Activated CD4-positive, alpha-beta memory T cell treated with anti-CD3 and anti-CD28 coated beads, Interleukin-2, amount 10 ng/mL, durations not matched to agents 7 days and 5 days (primary cell): ENCODE measurements at places on chromosomes 16 and 17. TPM values are rescaled to one million over a fixed set of nuclear protein-coding genes. Genes with fewer than 3 reads are reported as not detected.

- H3K27ac ChIP-seq, result no peak overlapping the region
- no peaks in the 10 kb centered on the region for H3K4me1 ChIP-seq
- no peak for DNase-seq
- no peaks in the 10 kb centered on the region for H3K36me3 ChIP-seq
- H3K4me3 ChIP-seq, result no peak overlapping the region
These were observed 94.6 kb upstream of the SALL1 start for GRCh38 chr16:51245658-51245995.

- no peak overlapping the region for H3K27ac ChIP-seq
- no peak for DNase-seq
- H3K27me3 ChIP-seq, result peaks cover 22% of the 10 kb centered on the region
- H3K36me3 ChIP-seq, result no peaks in the 10 kb centered on the region
These were observed 2.0 kb downstream of the PRSS33 start for GRCh38 chr16:2785101-2785991.

GRCh38 chr16:69349536-69349935, 2.0 kb downstream of the TMED6 start:
- H3K4me3 ChIP-seq, result no peak overlapping the region
- DNase-seq, result no peak
- H3K27me3 ChIP-seq, result no peaks in the 10 kb centered on the region
- peaks cover 20% of the 10 kb centered on the region for H3K36me3 ChIP-seq
- H3K4me1 ChIP-seq, result peaks cover 13% of the 10 kb centered on the region
- H3K27ac ChIP-seq, result no peak overlapping the region

DNA sequence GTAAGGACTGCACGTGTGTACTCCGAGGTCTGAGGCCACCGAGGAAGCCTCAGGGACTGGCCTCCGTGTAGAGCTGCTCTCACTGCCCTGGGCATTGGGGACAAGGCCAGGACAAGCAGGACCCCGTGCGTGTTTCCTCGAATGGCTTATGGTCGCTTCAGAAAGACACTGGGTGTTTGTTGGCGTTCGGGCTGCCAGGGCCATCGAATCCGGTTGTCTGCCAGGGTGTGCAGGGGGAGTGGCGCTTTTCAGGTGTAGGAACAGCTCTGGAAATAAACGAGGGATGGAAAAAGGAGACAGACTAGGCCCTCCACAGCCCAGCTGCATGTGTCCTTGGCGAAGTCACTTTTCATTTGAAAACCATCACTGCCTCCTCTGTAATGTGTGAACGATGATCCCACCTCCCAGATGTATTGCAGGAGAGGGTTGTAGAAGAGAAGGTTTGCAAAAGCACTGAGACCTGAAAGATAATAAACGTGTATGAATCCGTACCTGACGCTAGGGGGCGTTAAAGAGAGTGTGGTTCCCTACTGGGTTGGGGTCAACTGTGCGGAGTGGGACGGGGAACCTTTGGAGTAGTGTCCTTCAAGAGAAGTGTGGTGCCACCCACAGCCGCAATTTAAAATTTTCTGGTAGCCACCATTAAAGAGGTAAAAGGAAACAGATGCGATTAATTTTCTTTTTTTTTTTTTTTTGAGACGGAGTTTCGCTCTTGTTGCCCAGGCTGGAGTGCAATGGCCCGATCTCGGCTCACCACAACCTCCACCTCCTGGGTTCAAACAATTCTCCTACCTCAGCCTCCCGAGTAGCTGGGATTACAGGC, 2.1 kb upstream of the ZSCAN10 start:
- H3K27ac ChIP-seq, result peak overlapping the region; percentile 94
- DNase-seq, result peak; percentile 70
- peaks cover 67% of the 10 kb centered on the region for H3K4me1 ChIP-seq
- peak overlapping the region; percentile 79 for H3K4me3 ChIP-seq

GRCh38 chr16:29310852-29311314, 95.6 kb downstream of the NPIPB11 start:
- no peaks in the 10 kb centered on the region for H3K36me3 ChIP-seq
- H3K4me1 ChIP-seq, result no peaks in the 10 kb centered on the region
- DNase-seq, result no peak
- no peak overlapping the region for H3K4me3 ChIP-seq
- no peaks in the 10 kb centered on the region for H3K27me3 ChIP-seq

DNA sequence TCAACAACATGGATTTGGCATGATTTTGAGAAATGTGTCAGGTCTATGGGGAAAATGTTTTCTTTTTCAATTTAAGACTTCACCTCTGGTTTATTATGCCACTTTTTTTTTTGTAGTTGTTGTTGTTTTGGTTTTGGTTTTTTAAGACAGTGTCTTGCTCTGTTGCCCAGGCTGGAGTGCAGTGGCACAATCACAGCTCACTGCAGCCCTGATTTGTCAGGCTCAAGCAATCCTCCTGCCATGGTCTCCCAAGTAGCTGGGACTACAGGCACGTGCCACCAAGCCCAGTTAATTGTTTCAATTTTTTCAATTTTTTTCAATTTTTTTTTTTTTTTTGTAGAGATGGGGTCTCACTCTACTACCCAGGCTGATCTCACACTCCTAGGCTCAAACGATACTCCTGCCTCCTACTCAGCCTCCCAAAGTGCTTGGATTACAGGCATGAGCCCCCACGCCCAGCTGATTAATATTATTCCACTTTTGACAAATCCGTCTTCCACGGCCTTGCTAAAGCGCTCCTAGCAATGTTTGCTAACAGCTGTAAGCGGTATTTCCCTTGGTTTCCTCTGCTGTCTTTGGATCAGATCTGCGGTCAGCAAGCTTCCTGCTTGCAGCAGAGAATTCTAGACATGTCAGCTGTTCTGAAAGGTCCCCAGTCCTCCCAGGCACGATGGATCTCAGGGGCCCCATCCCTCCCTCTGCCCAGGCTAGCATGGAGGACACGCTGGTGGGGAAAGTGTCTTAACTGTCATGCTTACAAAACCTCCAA, 7.0 kb upstream of the MILR1 start:
- H3K4me3 ChIP-seq, result peak overlapping the region; percentile 34
- H3K27me3 ChIP-seq, result no peaks in the 10 kb centered on the region
- DNase-seq, result peak; percentile 52
- H3K4me1 ChIP-seq, result peaks cover 31% of the 10 kb centered on the region
- peak overlapping the region; percentile 88 for H3K27ac ChIP-seq

Gene KNOP1
- 13.7 TPM for total RNA-seq

Gene MKS1
- 19.8 TPM for total RNA-seq

Gene ACSM3
- 3.6 TPM for total RNA-seq

Gene FN3K
- 2.4 TPM for total RNA-seq
